Activated CD8-positive, alpha-beta memory T cell treated with anti-CD3 and anti-CD28 coated beads for 48 hours (primary cell): ENCODE measurements at places on chromosomes 1 and 21.

DNA sequence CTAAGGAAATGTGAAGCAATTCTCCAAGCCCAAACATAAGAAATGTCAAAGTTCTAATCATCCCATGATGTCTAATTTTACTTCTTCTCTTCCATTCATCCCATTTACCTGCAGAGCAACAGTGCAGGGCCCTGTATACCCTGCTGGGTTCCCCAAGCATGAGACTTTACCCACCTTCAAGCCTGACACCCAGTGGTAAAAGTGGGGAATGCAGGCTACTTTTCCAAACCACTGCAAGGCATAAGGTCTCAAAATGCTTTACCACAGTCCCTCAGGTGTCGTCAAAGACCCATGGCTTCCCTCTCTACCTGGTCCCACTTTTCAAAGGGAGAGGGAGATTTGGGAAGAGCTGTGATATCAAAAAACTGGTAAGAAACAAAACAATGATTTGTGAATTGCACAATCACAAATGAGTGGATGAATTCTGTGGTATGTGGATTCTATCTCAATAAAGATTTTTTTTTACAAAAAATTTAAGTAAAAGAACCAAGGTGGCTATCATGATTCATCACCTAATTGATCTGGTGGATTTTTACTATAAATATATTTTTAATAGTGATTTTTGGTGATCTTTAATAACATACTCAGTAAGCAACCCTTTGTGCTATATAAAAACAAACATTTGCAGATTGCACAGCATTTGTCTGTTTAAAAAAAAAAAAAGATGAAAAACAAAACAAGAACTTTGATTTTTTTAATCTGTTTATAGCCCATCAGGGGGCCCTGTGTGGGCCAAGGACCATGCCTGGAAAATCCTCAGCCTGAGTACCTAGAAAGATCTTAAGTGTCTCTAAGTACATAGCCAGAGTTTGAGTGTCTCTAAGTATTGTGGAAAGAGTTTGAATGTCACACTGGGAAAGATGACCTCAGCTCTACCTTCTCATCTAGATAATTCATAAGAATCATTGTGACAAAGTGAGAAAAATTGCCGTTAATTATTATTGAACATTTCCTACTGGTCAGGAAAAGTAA lies 73.1 kb upstream of the GJB5 start:
- peak; percentile 25 for DNase-seq

- no peak for DNase-seq
Measured at GRCh38 chr1:215844777-215845176, 277.7 kb downstream of the KCTD3 start.

DNA sequence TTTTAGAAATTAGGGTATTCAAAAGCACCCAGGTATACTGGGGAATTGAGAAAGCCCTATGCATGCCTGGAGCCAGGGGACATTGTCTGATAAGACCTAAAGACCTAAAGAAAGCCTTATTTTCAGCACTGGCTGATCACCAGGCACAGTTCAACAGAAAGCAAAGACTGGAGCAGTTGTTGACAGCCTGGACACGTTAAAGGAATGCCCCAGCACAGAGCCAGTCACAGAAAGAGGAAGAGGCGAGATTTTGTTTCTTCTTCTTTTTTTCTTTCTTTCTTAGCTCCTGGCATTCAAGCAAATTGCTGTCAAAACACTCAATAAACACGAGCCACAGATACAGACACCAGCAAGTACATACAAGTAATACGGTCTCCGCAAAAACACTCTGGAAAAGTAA lies 40.4 kb downstream of the RNF187 start:
- no peak for DNase-seq

- DNase-seq: no peak
Measured at GRCh38 chr21:38438462-38438893, 59.8 kb downstream of the ERG start.

DNA sequence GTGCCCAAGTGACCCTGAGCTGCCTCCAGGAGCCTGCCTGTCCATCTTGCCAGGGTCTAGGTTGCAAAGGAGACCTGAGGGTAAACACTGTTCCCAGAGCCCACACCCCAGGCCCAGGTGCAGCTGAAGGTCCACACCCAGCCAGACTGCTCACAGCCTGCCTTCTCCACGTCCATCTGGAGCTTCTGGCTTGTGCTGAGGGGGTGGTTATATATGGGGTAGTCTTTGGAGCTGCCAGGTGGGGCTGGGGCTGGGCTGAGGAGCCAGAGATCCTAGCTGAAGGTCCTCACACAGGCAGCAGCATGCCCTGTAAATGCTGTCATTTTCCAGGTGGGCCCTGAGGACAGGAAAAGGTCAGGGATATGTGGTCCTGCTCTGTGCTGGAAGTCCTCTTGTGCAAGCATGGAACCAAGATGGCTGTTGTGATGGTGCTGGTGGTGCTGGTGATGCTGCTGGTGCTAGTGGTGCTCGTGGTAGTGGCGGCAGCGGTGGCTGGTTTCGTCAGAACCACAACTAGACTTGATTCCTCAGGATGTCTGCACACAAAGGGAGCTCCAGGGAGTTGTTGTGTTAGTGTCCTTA lies 182.7 kb downstream of the MATN1 start:
- no peak for DNase-seq

DNA sequence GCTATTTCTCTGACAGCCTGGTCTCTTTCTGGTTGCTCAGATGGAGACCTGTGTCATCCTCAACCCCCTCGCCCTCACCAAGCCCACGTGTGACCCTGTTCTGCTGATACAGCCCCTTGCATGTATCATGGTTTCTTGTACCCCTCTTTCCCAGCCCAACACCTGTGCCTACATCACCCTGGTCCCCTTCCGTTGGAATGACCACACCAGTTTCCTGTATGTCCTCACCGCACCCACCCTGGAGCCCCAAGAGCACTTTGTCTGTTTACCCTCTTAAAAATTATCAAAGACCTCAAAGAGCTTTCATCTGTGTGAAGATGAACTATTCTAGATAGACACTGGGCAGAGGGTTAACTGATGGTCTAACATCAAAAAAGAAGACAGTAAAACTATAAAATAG lies 179.5 kb downstream of the GALNT2 start:
- DNase-seq: no peak

DNA sequence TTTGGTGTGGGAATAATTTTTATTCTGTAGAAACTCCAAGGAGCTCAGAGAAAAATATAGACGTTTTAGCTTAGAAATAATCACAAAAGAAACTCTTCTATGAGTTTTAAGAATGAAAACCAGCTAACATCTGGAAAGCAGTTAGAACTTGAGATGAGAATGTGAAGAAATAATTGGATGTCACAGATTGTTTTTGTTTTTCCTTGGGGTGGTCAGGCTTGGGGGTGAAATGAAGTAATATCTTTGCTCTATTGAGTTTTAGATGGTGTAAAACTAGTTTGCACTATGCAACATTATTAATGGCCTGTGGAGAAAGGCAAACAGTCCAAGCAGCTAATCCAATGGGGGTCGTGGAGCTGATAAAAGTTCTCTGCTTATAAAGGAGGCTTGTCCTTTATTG lies 101.2 kb downstream of the FMN2 start:
- DNase-seq: no peak

DNA sequence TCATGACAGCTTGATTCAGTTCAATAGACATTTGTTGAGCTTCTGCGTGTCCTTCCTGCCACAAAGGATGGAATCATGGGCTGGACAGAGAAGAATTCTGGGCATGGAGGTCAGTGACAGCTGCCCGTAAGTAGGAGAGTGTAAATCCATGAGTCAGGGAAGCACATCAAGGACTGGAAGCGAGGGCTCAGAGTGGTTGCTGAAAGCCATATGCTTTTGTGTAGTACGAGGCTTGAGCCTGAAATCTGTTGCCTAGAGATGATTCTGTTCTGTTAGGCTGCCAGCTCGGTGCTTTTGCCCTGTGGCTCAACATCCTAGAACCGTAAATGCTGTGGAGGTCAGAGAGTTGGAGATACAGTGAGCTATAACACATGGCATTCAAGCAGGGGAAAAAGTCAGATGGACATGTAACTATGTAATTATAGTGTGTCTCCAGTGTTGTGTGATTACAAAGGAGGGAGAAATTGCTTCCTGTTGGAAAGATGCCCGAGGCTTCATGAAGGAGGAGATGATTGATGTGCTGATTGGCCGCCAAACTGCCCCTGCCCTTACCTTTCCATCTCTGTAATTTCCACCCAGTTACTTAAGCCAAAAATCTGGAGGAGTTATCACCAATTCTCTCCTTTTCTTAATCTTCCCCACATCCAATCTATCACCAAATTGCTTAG lies 92.8 kb upstream of the CACNA1E start:
- no peak for DNase-seq

- no peak for DNase-seq
Measured at GRCh38 chr1:12152113-12152891, 14.5 kb upstream of the TNFRSF1B start.
